WERI-Rb-1 (cell line): ENCODE measurements at places on chromosomes 6 and 20.

DNA sequence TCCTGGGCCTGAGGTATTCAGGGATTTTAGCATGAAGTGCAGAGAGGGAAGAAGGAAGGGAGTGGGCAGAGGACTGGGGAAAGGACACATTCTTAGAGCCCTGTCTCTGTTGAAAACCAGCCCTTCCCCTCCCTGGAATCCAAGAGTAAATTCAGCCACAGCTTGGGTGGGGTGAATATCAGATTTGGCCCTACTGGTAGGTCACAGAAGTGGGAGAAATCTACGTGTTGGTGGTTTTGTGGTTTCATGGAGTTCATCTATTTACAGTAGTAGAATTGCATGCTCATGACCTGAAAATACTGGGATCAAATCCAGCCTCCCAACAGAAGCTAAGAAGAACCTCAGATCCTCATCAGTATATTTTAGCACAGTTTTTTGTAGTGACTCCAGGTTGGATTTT, 404.4 kb downstream of the BMP2 start:
- DNase-seq = no peak

DNA sequence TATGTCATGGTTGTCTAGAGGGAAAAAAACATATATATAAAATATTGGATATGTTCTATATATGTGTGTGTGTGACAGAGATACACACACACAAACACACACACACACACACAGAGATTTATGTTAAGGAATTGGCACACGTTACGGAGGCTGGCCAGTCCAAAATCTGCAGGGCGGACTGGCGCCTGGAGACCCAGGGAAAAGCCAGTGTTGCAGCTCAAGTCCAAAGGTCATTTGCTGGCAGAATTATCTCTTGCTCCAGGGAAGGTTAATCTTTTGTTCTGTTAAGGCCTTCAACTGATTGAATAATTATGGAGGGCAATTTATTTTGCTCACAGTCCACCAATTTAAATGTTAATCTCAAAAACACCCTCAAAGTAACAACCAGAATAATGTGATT, 37.5 kb upstream of the PDE7B start:
- no peak for DNase-seq

DNA sequence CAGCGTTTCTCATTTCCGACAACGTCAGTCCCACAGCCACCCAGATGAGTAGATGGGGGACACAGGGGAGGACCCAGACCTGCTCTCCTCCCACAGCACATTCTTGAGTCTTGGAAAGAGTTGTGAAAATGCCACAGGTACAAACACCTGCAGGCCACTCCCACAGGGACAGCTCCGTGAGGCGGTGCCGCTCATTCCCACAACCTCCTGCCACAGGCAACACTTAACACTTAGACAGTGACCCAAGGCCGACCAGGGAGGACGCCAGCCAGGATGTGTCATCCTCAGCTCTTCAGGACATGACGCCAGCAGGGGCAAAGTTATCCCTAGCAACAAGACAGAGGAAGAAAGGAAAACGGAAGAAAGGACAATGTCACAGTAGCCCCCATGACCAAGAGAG, 22.9 kb upstream of the HLA-B start:
- no peak for DNase-seq

- DNase-seq = no peak
Measured at GRCh38 chr6:167428664-167429333, 103.9 kb downstream of the TTLL2 start.

GRCh38 chr6:128239146-128239545, 281.3 kb downstream of the PTPRK start:
- no peak for DNase-seq

- peak; percentile 49 for DNase-seq
Measured at GRCh38 chr20:35742741-35743523, 872 bp upstream of the RBM39 start.

DNA sequence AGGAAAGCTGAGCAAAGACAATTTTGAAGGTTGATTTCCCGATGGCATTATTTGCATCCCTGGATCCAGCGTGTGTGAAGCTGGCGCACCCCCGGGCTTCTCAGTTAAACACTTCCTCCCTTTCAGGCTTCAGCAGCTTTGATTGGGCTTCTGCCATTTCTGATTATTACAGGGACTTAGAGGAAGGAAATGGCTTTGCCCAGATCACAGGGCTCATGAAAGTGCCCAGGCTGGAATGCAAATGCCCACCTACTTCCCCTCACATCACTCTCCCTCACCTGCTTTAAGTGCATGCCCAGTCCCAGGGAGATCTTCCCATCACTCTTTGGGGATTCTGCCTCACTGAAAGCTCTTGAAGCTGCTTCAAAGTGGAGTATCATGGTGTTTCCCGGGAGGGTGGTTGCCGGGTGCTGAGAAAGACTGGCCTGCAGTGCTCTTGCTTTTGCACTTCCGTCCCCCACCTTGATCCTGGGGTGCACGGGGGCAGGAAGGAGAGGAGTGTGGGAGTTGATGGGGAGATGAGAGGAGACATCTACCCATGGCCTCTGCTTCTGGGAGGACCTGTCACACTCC, 28.3 kb downstream of the PHACTR3 start:
- DNase-seq = no peak

- peak; percentile 91 for DNase-seq
Measured at GRCh38 chr6:10510592-10511367, 10.4 kb upstream of the GCNT2 start.
